Activated naive CD4-positive, alpha-beta T cell (primary cell): ENCODE measurements at places on chromosomes 12 and 14.

DNA sequence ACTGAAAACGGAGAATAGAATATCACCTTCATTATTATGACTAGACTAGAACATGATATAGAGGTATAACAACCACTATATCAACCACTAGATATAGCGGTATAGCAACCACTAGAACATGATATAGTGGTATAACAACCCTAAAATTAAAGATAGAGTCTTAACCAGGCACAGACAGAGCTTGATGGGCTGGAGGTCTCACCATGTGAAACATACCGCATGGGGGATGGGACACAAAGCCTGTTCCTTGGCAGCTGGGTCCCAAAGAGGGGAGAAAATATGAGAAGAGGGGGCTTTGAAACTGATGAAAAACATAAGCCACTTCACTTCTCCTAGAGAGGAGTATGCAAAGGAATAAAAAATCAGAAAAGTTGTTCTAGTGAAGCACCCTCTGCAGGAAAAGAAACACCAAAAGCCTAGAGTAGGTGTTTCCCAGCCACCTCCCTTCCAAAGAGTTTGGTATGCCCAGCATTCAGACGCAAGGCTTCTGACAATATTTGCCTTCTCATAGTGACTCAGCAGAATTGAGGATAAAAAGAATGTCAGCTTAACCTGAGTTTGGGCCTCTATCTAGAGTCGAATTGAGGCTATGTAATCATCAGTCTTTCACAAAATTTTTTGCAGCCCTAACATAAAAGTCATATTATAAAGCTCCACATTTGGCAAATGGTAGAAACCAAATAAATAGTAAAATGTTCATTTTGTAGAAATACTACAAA, 316.4 kb downstream of the NOVA1 start:
- DNase-seq = no peak

GRCh38 chr12:122948605-122949004, 17.7 kb downstream of the ABCB9 start:
- DNase-seq = no peak

- DNase-seq = no peak
Measured at GRCh38 chr14:100078216-100078803, 13.1 kb downstream of the EVL start.

- no peak for DNase-seq
Measured at GRCh38 chr14:104287301-104288009, 149.1 kb downstream of the KIF26A start.

GRCh38 chr12:61798778-61799177, 461.4 kb upstream of the USP15 start:
- DNase-seq = no peak

- no peak for DNase-seq
Measured at GRCh38 chr14:68941820-68942219, 37.3 kb downstream of the ACTN1 start.

DNA sequence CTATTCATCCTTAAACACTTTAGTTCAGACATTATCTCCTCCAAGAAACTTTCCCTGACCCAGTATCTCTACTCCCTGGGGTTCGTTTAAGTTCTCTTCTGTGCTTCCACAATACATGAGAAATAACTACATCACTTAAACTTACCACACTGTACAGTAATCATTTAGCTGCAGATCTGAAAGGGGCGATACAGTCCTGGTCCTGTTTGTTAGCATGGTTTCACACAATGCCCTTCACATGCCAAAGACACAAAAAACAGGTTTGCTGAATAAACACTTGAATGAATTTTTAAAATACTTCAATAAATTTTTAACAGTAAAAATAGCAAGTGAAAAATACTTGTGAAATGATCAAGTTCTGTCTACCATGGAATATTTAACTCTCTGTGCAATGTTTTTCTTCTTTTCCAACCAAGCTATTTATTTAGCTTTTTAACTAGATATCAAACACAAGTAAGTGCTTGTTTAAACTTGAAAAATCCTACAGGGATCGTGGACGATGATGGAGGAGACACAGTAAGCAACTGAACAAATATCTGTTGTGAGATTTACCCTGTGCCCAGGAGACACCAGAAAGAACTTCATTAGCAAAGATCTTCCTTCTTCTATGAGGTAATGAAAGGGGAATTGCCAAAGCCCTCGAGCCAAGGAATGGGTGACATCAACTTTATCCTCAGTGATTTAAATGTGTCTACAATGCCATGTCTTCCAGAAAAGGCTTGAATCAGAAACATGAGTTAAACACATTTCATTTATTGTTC, 255.6 kb upstream of the GRIP1 start:
- DNase-seq = no peak

- DNase-seq = no peak
Measured at GRCh38 chr14:102863381-102863780, 59.1 kb upstream of the AMN start.

DNA sequence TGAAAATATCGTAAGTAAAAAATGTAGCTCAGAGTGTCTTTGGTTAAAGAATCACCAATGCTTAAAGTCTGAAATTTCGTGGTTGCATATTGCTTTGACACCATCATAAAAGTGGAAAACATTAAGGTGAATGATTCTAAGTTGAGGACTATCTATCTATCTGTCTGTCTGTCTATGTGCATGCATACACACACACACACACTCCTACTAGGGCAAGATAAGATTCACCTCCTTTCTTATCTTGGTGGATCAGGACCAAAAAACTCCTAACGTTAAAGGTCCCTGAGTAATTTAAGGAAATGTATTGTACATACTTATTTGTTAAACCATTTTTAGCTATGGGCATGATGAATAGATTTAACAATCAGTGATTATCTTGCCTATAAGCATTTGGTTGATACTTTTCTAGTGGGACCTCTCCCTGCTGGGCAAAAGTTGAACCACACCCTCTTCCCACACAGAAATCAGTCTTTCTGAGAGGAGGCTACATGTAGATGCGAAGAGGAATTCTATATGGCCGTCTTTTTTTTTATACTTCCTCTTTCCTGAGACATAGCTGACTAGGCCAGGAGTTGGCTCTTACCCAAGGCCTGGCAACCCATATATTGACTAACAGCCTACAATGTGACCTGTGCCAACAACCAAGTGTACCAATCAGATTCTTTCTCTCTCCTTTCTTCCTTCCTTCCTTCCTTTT, 19.3 kb upstream of the LLPH start:
- no peak for DNase-seq

- no peak for DNase-seq
Measured at GRCh38 chr14:76382495-76382832, 6.5 kb downstream of the ESRRB start.

- DNase-seq = no peak
Measured at GRCh38 chr14:96407935-96408570, 16.1 kb downstream of the AK7 start.

DNA sequence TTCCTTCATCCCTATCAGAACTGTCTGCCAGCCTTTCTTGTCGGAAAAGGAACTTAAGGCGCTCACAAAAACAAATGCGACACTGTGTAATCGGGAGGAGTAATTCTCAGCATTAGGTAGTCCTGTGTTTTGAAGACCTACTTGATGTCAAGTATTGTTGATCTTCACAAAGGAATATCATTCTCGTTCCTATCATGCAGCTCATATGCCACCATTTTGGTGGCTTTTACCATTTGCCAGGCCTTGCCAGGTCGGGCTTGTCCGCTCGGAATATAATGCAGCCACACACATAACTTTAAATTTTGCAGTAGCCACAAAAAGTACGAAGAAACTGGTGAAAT, 903 bp upstream of the PPP4R3A start:
- DNase-seq = no peak

- DNase-seq = no peak
Measured at GRCh38 chr12:4050340-4050739, 177.1 kb upstream of the PARP11 start.

DNA sequence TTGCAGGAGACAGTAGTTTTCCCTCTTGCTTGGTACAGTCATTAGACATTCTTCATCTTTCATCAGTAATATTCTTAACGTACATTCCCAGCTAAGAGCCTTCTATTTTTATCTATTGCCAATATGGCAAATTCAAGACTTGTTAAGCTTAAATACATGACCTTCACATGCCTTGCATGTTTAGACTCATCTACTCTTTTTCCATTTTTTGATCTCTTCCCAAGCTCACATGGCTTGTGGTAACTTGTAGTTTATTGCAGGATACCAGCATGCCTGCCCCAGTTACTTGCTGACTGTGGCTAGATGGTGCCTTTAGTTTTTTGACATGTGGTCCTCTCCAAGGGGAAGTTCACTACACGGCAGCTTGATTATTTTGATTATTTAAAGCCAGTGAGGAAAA, 729.0 kb downstream of the SLC6A15 start:
- DNase-seq = no peak

GRCh38 chr12:120078868-120079267, 37.7 kb downstream of the RAB35 start:
- no peak for DNase-seq

- DNase-seq = no peak
Measured at GRCh38 chr12:122232691-122233090, 6.8 kb upstream of the DIABLO start.

DNA sequence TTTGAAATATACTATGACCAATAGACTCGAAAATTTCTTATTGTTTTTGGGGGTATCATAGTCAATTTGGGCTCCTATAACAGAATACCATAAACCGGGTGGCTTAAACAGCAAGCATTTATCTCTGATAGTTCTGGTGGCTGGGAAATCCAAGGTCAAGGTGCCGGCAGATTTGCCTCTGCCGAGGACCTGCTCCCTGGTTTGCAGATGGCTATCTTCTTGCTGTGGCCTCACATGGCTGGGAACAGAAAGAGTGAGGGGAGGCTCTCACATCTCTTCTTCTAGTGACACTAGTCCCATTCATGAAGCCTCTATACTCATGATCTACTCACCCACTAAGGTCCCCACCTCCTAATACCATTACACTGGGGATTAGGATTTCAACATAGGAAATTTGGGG, 70.7 kb downstream of the BORCS5 start:
- DNase-seq = no peak

DNA sequence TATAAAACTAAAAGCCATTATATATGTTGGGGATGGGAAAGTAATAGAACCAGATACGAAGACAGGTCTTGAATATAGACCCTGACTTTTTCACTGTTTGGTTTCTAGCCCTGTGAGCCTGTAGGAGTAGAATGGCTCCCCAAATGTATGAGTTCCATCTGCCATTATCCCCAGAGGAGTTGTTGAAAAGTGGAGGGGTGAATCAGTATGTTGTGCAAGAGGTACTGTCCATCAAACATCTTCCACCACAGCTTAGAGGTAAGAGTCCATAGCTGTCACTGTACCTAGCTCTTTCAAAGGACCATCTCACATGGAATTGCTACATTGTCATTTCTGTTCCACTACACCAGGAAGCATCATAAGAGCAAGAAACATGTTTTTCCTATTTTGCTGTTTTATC, 1.1 kb downstream of the NCAPD2 start:
- DNase-seq = no peak

DNA sequence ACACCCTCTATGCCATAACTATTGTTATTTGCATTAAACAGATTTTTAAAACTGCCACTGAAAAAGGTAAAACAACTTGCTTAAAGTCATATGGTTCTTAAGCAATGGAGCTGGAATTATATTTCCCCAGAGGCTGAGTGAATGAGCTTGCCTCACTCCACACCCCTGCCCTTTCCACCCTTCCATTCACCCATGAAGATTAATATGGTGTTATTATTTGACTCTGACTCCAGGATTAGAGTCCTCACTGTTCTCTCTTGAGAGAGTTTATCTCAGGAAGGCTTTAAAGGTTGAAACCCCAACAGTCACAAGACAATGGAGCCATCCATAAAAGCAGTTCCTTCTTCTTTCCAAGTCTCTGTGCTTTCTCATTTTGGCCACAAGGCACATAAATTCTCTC, 84.9 kb downstream of the RTN1 start:
- no peak for DNase-seq

DNA sequence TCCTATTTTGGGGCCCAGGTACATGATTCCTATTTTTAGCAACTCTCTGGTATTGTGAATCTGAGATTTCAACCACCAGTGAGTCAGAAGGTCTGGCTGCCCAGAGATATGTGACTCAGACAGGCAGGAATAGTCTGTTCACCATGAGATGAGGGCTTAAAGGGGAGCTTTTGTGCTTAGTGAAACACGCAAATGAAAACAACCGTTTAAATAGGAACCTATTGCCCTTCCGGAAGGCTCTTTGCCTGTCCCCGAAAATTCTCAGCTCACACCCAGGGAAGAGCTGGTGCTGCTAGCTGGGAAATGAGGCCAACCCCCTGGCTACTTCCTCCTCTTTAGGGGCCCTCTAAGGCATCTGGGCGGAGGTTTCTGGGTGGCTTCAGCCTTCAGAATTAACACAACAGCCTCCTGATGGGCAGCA, 283.6 kb downstream of the CACNA1C start:
- no peak for DNase-seq

- DNase-seq = no peak
Measured at GRCh38 chr12:62774794-62775193, 160.2 kb downstream of the PPM1H start.

DNA sequence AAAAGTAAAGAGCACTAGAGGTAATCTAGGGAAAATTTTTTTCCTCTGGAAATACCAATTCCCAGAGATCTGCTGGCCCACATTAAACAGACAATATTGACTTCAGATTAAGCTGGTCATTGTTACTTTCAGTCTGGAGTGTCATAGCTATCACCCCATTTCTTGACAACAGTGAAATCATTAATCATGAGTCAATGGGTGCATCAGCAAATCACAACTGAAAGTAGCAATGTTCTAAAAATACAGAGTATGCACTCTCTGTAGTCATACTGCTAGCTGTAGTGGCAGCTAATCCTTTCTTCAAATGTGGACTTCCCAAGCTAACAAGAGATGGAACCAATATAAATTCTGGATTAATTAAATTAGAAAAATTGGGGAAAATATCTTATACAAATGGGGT, 129.9 kb downstream of the CPNE8 start:
- no peak for DNase-seq

DNA sequence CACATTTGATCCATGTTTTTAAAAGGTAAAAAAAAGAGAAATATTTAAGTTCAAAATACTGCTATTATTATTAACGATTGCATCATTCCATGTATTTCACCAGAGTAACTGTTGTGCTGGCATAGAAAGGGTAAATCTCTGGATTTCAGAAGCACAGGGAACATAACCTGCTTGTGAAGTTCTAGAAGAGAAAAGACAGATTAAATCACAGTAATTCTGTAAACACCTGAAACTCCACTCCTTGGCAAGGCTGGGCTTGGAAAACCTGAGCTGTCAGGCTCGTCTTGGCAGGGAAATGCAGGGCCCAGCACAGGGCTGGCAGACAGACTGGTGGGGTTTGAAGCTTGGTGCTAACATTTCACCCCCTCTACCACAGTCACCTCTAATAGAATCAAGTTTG, 35.1 kb downstream of the SVOP start:
- no peak for DNase-seq

GRCh38 chr14:56487761-56488160, 91.8 kb upstream of the TMEM260 start:
- no peak for DNase-seq
